ENCODE measurements at places on chromosomes 7 and 10.

DNA sequence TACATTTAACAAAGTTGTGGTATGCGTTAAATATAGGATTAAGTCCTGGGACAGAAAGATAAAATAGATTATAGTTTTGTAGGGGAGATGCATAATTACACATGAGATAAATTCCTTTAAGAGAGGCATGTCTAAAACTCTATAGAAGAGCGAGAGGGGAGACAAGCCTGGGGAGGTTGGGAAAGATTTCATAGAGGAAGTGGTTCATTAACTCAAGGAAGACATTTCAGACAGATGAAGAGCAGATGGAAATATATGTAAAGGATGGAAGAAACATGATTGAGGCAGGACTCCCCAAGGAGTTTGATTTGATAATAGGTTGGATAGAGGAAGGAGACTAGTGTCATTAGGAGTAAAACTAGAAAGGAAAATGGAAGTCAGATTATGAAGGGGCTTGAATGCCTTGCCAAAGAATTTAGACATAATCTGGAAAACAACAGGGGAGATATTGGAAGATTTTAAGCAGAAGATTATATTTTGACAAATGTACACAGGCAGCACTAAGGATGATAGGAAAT, 96.1 kb downstream of the PHTF2 start:
- no peak for DNase-seq

DNA sequence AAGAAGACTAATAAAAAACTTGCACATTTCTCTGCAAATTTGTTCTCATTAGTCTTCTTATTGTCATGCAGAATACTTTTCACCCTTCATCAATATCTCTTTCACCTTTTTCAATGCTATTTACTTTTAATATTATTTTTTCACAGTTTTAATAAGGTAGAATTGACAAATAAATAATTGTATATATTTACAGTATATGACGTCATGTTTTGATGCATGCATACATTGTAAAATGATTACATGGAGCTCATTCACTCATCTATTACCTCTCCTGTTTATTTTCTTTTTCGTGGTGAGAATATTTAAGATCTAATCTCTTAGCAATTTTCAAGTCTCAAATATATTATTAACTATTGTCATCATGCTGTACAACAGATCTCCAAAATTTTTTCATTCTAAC, 658.2 kb upstream of the MKI67 start:
- DNase-seq, result no peak

GRCh38 chr10:80144067-80144695, 11.7 kb downstream of the PLAC9 start:
- DNase-seq, result peak; percentile 72

DNA sequence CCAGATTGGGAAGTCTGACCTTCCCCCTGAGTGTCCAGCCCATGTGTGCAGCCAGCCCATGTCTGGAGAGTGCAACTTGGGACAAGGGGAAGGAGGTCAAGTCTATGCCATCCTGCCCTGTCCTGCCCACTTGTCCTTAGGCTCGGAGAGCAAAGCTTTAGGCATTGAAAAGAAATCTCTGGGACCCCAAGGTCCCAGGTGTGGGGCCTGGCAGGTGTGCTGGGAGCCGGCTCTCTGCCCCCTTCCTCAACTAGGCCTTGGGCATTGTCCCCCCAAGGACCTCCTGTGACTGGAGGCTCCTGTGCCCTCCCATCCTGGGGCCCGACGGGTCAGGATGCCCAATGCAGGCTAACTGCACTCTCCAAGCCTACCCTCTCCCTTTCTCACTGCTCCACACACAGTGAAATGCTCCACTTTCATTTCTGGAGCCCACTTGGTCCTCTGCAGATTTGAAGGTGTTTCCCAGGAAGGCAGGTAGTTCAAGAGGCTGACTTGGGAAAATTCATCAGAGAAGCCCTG, 124.7 kb downstream of the PTPN20 start:
- DNase-seq, result no peak

- no peak for DNase-seq
Measured at GRCh38 chr7:38903057-38903456, 5.9 kb downstream of the VPS41 start.

DNA sequence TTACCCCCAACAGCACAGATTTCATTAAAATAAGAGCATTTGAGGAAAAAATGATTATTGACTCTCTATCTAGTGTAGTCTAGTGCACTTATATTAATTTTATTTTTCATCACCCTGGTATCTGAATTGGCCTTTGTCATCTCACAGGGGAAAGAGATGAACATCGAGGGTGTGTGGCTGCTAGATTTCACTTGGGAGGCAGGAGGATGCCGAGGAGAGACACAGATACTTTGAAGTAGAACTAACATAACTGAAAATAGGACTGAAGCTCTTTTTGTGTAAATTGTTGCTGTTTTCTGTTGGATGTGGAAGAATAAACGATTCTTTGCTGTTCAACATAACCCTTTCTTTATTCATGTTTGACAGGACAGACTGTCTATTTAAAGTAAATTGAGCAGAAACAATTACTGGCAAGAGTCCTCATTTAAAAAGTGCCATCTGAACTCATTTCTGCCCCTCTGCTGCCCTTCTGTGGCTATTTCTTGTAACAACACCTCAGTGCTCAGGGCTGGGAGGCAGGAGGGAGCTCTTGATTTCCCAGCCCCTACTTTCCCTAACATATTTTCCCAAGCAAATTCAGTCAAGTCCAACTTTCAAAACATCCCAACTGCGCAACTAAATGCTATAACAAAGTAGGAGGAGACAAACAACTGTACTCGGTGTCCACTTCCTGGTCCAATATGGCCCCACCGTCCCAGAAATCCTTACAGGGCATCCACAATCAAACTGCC, 15.6 kb downstream of the LYZL1 start:
- DNase-seq, result peak; percentile 61

GRCh38 chr10:31011017-31011664, 20.5 kb downstream of the ZNF438 start:
- DNase-seq, result peak; percentile 52

- DNase-seq, result no peak
Measured at GRCh38 chr10:104293011-104293410, 24.0 kb downstream of the GSTO2 start.

DNA sequence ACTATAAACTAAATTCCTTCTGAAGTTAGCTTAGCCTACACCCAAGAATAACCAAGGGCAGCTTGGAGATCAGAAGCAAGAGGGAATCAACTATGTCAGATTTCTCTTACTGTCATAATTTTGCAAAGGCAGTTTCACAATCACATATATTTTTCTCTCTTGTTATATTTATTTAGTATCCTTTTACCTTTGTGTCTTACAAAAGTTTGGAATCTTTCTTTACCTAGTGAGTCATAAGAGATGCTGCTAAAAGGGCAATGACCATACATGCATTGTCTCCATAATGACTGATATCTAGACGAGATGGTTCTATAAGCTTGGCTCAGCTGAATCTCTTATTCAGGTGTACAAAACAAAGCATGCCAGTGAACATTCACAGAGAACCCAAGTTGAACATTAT, 61.1 kb downstream of the PPP1R17 start:
- no peak for DNase-seq

DNA sequence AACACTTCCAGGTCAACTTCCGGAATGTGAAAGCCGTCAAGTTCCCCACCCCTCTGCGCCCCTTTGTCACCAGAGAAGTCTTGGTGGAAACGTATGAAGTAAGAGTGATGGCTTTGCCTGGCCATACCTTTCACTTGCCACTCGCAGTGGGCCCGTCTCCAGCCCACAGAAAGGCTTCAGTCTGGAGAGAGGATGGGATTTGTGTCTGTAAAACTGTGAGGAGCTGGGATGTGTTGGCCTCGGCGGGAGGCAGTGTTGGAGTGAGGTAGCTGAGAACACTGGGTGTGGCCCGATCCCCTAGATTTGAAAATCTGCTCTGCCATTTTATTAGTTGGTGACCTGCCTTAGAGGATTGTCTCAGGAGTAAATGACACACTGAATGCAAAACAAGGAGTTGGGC, 6.4 kb downstream of the ADCK2 start:
- DNase-seq, result no peak

- DNase-seq, result no peak
Measured at GRCh38 chr7:121960678-121961077, 87.7 kb downstream of the PTPRZ1 start.

- DNase-seq, result no peak
Measured at GRCh38 chr10:79393221-79393923, 46.1 kb downstream of the PPIF start.

DNA sequence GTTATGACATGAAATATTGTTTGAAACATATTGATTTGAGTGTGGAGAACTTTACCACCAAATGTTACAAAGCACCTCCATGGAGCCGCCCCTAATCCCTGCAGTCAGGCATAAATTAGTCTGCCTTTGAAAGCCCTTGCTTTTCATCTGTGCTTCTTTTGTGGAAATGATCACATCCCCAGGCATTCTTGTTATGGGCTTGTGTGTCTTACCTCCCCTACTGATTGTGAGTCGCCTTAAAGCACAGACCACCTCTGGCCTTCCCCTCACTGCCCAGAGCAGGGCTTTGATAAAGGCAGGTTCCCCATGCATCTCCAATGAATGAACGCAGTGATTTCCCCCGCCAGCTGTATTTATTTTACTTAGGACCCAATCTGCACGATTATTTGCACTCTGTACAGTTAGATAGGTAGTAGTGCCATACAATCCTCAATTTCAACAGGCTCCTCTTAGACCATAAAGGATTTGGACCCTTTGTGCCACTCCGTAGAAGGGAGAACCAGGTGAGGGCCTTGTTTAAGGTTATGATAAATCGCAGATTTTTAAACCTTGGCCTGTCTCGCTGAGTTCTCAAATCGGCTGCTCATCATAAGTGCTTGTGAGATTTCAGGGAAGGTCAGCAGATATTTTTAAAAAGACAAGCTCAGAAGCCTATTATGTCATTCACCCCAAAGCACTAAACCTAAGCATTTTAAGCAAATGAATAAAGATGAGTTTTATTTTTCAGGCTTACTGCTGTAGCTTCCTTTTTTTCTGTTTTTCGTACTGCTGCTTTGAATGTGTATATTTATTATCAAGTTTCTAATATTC, 107.8 kb downstream of the CUBN start:
- no peak for DNase-seq

DNA sequence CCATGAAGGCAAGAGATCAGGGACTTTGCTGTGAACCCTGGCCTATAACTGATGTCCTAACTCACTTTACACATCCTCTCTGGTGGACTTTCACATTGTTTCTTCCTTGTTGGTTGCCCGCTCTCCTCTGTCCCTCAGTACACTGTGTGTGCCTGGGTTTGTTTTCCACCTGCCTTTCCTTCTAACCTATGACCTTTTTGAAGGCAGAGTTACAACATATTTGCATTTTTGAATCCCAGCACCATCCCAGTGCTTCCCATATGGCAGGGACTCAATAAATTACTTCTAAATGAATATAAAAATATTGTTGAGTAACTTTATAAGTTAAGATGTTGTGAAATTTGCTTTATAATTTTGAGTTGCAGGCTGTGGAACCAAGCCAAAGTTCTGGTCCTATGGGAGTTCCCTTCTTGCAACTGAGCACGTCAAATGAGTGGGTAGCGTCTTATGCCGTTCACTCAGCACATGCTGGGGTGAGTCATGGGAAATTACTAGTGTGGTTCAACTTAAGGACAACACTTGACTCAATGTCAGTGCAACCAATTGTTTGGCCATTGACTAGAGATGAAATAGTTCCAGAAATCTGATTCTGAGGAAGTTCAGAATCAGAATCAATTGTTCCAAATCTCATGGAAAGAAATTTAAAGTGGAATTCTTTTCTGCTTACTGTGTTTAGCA, 250.9 kb downstream of the TWIST1 start:
- no peak for DNase-seq

- no peak for DNase-seq
Measured at GRCh38 chr7:106959753-106960152, 84.8 kb upstream of the PRKAR2B start.

Measured in LoVo (cell line).